ENCODE measurements at places on chromosomes 6 and 20. TPM values are rescaled to one million over a fixed set of nuclear protein-coding genes. Genes with fewer than 3 reads are reported as not detected.

GRCh38 chr6:26351544-26351953 lies 13.4 kb upstream of the BTN3A2 start:
- H3K4me3 ChIP-seq = no peak overlapping the region
- H3K4me1 ChIP-seq = no peaks in the 10 kb centered on the region
- no peak for DNase-seq
- no peaks in the 10 kb centered on the region for H3K36me3 ChIP-seq
- no peaks in the 10 kb centered on the region for H3K27me3 ChIP-seq

DNA sequence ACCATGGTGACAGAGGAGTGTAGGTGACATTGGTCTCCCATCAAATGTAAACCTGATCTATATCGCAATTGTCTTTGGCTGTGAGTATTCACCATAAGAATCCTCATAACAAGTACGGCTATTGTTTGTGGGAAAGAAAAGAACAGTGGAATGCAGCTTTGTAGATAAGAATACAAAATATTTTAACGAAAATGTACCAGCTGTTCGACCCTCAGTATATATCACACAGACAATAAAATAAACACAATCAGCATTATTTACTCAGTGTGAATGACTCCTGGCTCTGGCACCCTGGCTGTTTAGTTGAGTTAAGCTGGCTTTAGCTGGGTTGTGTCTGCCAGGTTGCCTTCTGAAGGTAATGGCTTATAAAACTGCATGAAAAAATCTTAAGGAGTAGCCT lies 43.4 kb downstream of the SNRNP48 start:
- H3K27me3 ChIP-seq = no peaks in the 10 kb centered on the region
- H3K4me3 ChIP-seq = no peak overlapping the region
- no peak for DNase-seq
- H3K4me1 ChIP-seq = no peaks in the 10 kb centered on the region
- no peak overlapping the region for H3K27ac ChIP-seq

HLA-C gene
- total RNA-seq = 546 TPM

DNA sequence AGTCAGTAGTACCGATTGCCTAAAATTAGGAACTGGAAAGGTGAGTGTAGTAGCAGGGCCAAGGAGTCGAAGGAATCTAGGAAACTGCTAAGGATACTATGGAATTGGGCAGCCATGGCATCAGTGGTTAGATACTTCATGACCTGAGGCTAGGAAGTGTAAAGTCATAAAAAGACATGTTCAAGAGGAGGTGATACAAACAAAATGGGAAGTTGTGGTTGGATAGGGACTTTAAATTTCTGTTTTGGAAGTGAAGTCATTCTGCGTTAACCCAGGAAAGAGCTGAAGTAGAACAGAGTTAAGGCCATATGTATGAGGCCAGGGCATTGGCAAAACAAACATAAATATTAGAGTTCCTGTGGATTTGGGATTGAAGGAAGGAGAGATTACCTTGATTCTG lies 88.6 kb upstream of the TMEM181 start:
- H3K27ac ChIP-seq = no peak overlapping the region
- H3K36me3 ChIP-seq = no peaks in the 10 kb centered on the region
- no peak overlapping the region for H3K4me3 ChIP-seq
- no peaks in the 10 kb centered on the region for H3K4me1 ChIP-seq

DNA sequence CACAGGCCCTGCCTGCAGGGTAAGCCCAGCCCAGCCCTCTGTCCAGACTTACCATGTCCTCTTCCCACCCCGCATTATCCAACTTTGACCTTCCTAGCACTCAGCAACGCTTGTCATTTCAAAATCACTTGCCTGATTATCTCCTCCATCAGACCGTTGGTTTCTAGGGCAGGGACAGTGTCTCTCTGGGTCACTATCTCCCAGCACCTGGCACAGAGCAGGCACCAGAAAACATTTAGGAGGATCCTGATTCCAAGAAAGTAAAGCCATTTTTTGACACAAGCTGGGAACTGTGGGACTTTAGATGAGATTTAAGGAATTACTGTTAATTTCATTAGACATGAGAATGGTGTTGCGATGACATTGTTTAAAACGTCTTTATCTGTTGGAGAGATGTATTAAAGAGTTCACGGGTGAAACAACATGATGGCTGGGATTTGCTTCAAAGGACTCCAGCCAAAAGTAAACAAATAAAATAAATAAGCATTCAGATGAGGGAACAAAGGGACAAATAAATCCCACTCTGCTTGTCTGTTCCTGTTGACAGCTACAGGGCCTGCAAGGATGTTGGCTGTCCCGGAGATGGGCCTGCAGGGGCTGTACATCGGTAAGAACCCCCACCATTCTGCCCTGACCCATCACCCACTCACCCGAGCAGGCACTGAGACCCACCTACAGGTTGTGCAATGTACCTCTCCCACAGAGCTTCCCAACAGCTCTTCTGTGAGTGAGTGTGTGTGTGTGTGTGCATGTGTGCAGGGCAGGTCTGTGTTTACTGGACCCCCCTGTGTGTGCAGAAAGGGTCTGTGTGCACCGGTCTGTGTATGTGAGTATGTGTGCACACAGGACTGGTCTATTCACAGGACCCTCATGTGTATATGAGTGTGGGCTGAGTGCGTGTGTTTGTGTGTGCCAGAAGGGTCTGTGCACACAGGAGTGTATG lies 5.9 kb downstream of the HSPA12B start:
- DNase-seq = no peak
- peaks cover 6% of the 10 kb centered on the region for H3K4me1 ChIP-seq
- peaks cover 3% of the 10 kb centered on the region for H3K27me3 ChIP-seq
- no peak overlapping the region for H3K4me3 ChIP-seq

DNA sequence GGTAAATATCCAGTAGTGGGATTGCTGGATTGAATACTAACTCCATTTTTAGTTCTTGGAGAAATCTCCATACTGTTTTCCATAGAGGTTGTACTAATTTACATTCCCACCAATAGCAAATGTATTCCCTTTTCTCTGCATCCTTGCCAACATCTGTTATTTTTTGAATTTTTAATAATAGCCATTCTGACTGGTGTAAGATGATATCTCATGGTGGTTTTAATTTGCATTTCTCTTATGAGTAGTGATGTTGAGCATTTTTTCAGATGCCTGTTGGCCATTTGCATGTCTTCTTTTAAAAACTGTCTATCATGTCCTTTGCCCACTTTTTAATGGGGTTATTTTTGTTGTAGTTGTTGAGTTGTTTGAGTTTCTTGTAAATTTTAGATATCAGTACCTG lies 253.2 kb downstream of the HAO1 start:
- H3K4me1 ChIP-seq = no peaks in the 10 kb centered on the region
- no peaks in the 10 kb centered on the region for H3K27me3 ChIP-seq
- no peak for DNase-seq
- no peak overlapping the region for H3K27ac ChIP-seq

DNA sequence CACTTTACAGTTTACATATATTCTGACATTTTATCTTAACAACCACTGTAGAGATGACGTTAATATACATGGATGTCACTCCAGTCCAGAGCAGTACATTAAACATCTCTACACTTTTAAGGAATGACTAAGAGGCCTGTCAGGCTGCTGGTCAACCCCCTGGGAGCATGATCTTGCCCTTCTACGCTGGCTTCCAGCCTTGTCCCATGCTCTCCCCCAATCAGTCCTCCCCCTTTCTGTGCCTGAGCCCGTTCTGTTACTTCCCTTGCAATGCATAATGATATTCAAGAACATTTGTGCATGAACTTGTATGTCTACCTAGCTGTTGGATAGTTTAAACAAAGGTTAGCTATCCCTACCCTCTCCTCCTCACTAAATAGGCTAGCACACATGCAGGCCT lies 40.5 kb upstream of the PLCB4 start:
- no peaks in the 10 kb centered on the region for H3K36me3 ChIP-seq
- DNase-seq = no peak
- no peak overlapping the region for H3K27ac ChIP-seq

DNA sequence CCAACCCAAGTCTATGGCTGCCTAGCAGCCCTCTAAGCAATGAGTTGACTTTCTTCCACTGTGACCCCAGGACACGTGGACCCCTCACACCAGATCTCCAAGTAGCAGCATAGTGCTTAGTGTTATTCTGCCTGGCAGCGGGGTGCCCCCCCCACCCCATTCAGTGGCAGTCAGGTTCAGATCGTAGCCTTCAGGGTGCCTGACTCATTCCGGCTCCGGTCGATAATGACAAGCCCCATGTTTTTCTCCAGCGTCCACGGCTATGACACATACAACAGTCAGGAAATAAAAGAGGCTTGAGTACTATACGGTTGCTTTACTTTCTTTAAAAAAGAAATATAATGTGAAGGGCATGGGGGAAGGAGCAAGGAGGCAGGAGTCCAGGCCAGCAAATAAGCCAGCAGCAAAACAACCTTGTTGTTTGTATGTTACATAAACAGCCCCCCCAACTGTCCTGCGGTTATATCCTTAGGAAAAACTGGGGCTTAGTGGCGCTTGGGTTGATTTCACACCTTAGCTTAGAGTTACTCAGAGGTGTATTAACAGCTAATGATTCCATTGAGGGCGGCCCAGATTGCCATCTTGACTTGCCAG lies 23.1 kb downstream of the GNAS start:
- H3K4me3 ChIP-seq = no peak overlapping the region
- no peak overlapping the region for H3K27ac ChIP-seq
- no peaks in the 10 kb centered on the region for H3K27me3 ChIP-seq
- DNase-seq = no peak

- H3K36me3 ChIP-seq = no peaks in the 10 kb centered on the region
- H3K4me1 ChIP-seq = no peaks in the 10 kb centered on the region
- no peak overlapping the region for H3K27ac ChIP-seq
- H3K4me3 ChIP-seq = no peak overlapping the region
Measured at GRCh38 chr6:37481711-37482605, 17.7 kb downstream of the CCDC167 start.

- no peaks in the 10 kb centered on the region for H3K4me1 ChIP-seq
- no peak overlapping the region for H3K4me3 ChIP-seq
- no peak for DNase-seq
- H3K36me3 ChIP-seq = no peaks in the 10 kb centered on the region
- no peak overlapping the region for H3K27ac ChIP-seq
Measured at GRCh38 chr6:107658920-107659865, 164.9 kb downstream of the SCML4 start.

- no peak for DNase-seq
- no peaks in the 10 kb centered on the region for H3K4me1 ChIP-seq
- H3K4me3 ChIP-seq = no peak overlapping the region
- no peak overlapping the region for H3K27ac ChIP-seq
- H3K27me3 ChIP-seq = no peaks in the 10 kb centered on the region
Measured at GRCh38 chr20:9262653-9263194, 193.8 kb downstream of the PLCB4 start.

BPI gene
- total RNA-seq = not detected

GRCh38 chr6:2883673-2884072 lies 19.4 kb downstream of the SERPINB9 start:
- no peaks in the 10 kb centered on the region for H3K27me3 ChIP-seq
- H3K36me3 ChIP-seq = no peaks in the 10 kb centered on the region
- H3K4me1 ChIP-seq = no peaks in the 10 kb centered on the region
- no peak overlapping the region for H3K27ac ChIP-seq
- DNase-seq = no peak
- no peak overlapping the region for H3K4me3 ChIP-seq

COL19A1 gene
- 0.15 TPM for total RNA-seq

GNAS-AS1 gene
- 0.98 TPM for total RNA-seq

DNA sequence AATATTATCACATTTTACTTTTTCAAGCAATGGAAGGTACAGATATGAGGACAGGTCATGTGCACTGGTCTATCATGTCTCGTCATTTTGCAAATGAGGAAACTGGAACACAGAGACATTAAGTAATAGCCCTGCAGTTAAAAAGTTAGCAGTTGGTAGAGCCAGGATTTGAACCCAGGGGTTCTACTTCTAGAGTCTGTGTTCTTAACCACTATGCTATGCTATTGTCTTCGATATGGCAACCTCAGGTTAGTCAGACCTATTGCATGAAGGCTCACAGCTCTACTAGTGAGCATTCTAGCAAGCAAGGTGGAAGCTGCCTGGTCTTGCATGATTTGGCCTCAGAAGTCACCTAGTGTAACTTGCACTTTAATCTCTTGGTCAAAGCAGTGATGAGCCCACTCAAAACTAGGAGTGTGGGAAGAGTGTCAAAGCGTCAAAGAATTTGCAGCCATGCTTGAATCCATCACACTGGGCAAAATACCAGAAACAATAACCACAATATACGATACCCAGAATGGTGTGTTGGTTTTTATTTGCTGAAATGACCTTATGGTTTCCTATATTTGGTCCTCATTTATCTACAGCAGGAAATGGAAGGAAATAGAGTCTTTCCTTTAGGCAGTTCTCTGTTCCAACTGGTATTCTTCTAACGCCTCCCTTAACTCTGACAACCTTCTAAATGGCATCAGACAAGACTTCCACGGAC lies 20.4 kb upstream of the BMP2 start:
- no peaks in the 10 kb centered on the region for H3K4me1 ChIP-seq
- no peak overlapping the region for H3K27ac ChIP-seq
- H3K4me3 ChIP-seq = no peak overlapping the region
- no peaks in the 10 kb centered on the region for H3K36me3 ChIP-seq
- DNase-seq = no peak

JARID2 gene
- total RNA-seq = 13.9 TPM

DNA sequence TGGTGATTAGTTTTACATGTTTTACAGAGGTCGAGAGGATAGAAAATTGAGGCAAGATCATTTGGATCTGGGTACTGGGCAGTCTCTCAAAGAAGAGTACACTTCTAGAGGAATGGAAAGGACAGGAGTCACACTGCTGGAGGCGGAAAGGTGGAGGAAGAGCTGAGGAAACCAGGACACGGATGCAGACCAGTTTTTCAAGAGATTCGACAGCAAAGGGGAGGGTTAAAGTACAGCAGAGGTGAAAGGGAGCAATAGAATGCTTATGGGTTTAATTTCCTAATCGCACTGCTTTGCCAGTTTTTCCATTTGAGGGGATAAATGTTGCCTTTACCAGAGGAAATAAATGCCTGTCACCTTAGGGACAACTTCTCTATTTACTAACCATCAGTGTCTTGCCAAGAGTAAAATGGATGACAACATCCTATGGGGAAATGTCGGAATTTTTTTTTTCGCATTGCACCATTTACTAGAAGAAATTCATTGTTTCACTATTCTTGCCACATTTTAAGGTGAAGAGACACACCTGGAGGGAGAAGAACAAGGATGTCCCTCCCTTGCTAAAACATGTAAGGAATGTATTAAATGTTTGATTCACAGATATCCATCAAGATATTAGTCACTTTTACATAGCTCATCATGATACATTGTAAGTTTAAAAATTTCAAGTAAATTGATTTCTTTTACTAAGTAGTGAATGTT lies 226.6 kb downstream of the COL12A1 start:
- no peak overlapping the region for H3K4me3 ChIP-seq
- no peak overlapping the region for H3K27ac ChIP-seq
- H3K4me1 ChIP-seq = no peaks in the 10 kb centered on the region
- no peaks in the 10 kb centered on the region for H3K27me3 ChIP-seq
- no peaks in the 10 kb centered on the region for H3K36me3 ChIP-seq

DNA sequence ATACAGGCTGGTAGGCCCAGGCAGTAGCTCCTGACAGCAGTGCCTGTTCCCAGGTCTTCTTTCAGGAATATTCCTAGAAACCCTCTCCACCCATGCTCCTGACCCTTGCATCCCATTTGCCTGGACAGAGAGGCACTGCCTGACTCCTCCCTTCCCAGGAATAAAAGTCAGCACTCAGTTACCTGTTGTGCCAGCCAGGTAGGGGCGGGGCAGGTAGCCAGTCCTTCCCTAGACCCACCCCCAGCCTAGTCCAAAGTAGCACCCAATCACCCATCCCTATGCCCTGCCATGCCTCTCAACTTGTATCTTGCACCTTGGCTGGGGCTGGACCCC lies 129.9 kb downstream of the MRPL14 start:
- no peaks in the 10 kb centered on the region for H3K36me3 ChIP-seq
- no peaks in the 10 kb centered on the region for H3K4me1 ChIP-seq
- H3K4me3 ChIP-seq = no peak overlapping the region
- no peaks in the 10 kb centered on the region for H3K27me3 ChIP-seq
- no peak overlapping the region for H3K27ac ChIP-seq
